ENCODE measurements at places on chromosomes 11 and 22. TPM values are rescaled to one million over a fixed set of nuclear protein-coding genes. Genes with fewer than 3 reads are reported as not detected.

Gene TOLLIP
- 29.3 TPM for total RNA-seq

Gene TIMM10
- 39.3 TPM for total RNA-seq

Gene ARHGEF17
- 78.3 TPM for total RNA-seq

Gene EIF4G2
- total RNA-seq, result 1,093 TPM

- no peak for DNase-seq
These were observed 45.2 kb downstream of the SLC5A12 start for GRCh38 chr11:26676641-26677040.

DNA sequence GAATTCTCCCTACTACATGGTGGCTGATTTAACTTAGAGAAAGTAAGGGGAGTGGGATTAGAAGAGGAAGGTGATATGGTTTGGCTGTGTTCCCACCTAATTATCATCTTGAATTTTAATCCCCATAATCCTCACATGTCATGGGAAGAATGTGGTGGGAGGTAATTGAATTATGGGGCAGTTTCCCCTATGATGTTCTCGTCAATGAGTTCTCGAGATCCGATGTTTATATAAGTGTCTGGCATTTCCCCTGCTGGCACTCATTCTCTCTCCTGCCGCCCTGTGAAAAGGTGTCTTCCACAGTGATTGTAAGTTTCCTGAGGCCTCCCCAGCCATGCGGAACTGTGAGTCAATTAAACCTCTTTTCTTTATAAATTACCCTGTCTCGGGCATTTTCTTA lies 169.3 kb downstream of the CASP12 start:
- no peak for DNase-seq

DNA sequence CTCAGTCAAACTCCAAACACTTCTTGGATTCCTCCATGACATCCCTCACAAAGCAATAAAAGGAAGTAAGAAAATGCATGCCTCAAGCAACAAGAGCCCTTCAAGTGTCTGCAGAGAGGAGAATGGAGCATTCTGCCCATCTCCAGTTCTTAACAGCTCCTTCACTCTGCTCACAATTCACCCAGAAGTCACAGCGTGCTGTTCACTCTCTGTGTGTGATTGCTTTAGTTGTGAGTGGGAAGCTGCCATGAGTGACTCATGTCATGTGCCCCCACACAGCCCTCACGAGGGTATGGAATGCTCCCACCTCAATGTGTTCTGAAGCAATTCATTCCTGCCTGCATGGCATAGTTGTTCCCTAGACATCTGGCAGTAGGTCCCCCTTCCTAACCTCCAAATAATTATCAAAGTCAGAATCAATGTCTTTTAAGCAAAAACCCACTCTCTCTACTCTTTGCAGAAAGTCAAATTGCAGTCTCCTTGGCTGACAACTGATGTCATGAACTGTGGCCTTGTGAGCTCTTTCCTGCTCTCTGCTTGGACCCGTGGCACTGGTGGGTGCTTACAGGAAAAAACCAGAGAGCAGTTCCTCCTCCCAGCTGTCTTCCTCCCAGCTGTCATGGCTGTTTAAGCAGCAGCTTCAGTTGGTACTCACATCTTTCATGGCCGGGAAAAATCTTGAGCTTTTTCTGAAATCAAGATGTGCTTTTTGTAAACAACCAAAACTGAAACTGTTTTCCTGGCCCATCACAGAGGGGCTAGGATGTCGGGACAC lies 112.1 kb upstream of the SPON1 start:
- DNase-seq, result no peak

DNA sequence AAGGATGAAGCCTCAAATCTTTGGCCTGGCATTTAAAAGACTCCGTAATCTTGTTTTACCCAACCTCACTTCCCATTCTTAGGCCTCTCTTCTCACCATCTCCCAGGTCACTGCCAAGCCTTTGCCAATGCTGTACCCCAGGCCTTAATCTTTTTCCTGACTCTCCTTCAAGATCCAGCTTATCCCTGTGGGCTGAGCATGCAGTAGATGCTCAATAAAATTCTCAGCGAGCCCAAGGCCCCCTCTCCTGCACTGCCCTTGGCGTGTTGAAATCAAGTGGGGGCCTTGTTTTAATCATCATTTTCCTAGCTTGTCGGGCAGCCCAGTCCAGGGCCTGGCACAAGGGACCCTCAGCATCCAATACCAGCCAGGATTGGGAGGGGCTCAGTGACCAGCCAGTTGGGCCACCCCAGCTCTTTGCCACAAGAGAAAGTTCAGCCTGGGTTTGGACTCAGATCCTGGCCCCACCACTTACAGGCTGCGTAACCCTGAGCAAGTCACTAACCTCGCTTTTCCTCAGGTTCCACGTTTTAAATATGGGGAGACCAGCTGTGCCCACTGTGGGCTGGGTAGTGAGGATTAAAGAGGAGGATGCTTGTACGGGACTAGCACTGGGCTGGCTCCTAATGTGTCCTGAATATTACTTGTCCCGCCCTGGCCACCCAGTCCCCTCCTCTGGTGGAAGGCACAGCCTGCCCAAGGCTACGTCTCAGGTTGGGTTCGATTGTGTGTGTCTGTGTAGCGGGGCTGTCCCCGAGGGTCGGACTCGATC lies 943 bp upstream of the YWHAH start:
- no peak for DNase-seq

- no peak for DNase-seq
These were observed 40.8 kb downstream of the ELFN2 start for GRCh38 chr22:37386441-37386840.

GRCh38 chr11:40998920-40999319 lies 460.5 kb downstream of the LRRC4C start:
- no peak for DNase-seq

GRCh38 chr11:59708537-59708936 lies 5.1 kb downstream of the OR10V1 start:
- DNase-seq, result no peak

GRCh38 chr11:134560566-134561330 lies 148.7 kb upstream of the B3GAT1 start:
- no peak for DNase-seq

Data from fibroblast of villous mesenchyme (primary cell).